ENCODE measurements at places on chromosomes 7 and 10. TPM values are rescaled to one million over a fixed set of nuclear protein-coding genes. Genes with fewer than 3 reads are reported as not detected.

The AKR1C8 gene
- 0.16 TPM for total RNA-seq

The SH2D4B gene
- 0.16 TPM for total RNA-seq

The CARD11 gene
- 0.32 TPM for total RNA-seq

The ANXA8L1 gene
- not detected for total RNA-seq

The SFTPD gene
- total RNA-seq: not detected
